ENCODE measurements at places on chromosomes 3 and 15.

- DNase-seq, result no peak
These were observed 4.5 kb downstream of the LRIG1 start for GRCh38 chr3:66496301-66496700.

GRCh38 chr3:89795506-89795905 is 688.1 kb downstream of the EPHA3 start:
- DNase-seq, result no peak

DNA sequence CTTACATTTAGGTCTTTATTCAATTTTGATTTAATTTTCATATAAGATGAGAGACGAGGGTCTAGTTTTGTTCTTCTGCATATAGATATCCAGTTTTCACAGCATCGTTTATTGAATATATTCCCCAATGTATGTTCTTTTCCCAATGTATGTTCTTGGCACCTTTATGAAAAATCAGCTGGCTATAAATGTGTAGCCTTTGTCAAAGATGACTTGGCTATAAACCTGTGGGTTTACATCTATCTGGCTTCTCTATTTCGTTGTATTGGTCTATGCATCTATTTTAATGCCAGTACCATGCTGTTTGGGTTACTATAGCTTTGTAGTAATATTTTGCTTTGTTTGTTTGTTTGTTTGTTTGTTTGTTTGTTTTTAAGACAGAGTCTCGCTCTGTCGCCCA is 11.7 kb upstream of the IREB2 start:
- no peak for DNase-seq

DNA sequence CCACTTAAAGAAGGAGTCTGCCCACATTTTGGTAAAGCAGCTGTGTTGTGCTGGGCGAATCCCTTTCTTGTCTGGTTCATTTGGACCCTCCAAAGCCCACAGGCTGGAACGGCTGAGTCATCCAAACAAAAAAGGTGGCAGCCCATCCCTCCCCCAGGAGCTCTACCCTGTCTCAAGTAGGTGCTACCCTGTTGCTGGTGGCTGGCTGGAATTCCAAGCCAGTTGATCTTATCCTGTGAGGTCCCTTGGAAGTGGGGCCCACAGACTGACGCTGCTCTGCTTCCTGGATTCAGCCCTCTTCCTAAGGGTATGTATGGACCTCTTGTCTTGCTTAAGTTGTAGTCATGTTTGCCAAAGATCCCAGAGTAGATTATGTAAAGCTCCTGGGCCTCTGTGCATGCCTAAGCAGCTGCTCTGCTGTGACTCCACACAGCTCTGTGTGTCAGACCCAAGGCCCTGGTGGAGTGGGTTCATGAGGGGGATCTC is 44.5 kb downstream of the CCR1 start:
- no peak for DNase-seq

- no peak for DNase-seq
These were observed 73.2 kb downstream of the ST8SIA2 start for GRCh38 chr15:92466834-92467233.

DNA sequence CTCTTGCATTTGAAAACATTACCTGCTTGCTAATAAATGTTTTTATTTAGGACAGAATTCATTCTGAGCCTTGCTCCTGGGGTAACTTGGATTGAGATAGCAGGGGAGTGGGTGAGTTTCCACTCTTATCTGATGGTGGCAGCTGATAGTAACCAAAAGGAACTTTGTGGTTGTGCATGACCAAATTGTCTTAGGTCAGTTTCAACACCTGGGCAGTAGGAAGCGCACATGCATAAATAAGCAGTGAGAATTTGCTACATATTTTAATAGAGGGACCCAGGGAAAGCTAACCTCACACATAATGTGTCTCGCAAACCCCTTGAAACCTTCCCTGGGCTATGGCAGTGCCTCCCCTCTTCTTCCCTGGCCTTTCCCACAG is 65.4 kb upstream of the XCR1 start:
- no peak for DNase-seq
